ENCODE measurements at places on chromosomes 11 and 22.

- no peak for DNase-seq
Observed at GRCh38 chr22:46068181-46068592, 82.1 kb upstream of the PPARA start.

DNA sequence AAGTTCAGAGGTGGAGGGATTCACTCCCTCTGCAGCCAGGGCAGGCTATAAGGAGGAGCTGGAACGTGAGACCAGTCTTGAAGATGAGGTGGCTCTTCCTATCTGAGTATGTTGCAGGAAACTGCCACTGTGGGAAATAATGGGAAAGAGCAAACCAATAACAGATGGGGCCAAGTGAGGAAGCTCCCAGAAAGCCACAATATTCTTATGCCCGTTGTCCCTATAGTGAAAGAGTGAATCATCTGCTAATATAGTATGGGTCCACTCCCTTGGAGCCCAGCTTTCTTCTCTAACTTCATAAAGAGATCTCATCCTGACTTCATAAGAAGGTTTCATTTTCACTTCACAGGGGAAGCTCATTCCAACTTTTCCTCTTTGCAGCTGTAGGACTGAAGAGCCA is 206.4 kb downstream of the BLID start:
- no peak for DNase-seq

- no peak for DNase-seq
Observed at GRCh38 chr11:18193010-18193409, 20.4 kb downstream of the MRGPRX4 start.

- no peak for DNase-seq
Observed at GRCh38 chr11:47501101-47501500, 51.8 kb downstream of the CELF1 start.

All from BJ (cell line).